ENCODE measurements at places on chromosomes 13 and 19.

DNA sequence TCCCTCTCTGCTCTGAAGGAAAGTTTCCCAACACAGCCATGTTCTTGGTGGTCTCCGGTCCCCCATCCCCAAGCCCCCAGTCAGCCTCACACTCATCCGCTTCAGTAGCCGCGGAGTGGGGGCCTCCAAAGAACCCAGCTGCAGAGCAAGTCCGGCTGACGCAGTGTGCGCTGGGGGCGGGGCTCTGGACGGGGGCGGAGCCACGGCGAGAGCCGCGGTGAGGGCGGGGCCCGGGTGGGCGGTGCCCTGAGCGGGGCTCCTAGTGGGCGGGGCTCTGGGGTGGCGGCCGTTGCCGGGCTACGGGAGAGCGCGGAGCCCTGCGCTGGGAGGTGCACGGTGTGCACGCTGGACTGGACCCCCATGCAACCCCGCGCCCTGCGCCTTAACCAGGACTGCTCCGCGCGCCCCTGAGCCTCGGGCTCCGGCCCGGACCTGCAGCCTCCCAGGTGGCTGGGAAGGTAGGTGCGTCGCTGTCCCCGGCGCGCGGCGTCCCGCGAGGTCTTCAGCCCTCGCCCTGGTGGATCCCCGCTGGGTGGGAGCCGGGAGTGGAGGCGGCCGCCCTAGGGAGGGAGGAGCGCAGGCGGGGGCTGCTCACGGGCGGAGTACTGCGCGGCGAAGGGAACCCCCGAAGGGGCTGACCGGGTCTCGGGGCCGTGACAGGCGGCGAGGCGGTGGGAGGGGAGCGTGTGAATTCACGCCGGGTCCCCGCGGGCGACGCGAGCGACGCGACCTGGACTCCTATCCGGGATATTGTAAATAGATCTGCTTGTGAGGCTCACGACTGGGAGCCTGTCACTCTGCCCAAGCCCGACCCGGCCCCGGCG, 9.1 kb downstream of the TNFRSF19 start:
- DNase-seq, result peak; percentile 79

DNA sequence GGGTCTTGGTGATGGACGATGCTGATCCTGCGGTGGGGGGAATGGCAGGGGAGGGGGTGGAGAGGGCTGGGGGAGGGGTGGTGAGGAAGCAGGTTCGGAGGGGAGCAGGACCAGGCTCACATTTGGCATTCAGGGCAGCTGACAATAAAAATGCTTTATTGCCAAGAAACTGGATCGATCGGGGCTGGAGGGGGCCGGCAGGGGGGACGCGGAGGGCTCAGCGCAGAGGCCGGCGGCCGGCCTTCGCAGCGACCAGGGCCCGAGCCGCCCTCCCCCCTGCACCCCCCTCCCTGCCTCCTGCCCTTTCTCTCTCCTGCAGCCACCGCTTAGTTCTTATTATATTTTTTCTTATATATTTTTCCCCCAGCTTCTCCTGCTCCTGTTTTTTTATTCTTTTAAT, 18.1 kb upstream of the POU2F2 start:
- no peak for DNase-seq

DNA sequence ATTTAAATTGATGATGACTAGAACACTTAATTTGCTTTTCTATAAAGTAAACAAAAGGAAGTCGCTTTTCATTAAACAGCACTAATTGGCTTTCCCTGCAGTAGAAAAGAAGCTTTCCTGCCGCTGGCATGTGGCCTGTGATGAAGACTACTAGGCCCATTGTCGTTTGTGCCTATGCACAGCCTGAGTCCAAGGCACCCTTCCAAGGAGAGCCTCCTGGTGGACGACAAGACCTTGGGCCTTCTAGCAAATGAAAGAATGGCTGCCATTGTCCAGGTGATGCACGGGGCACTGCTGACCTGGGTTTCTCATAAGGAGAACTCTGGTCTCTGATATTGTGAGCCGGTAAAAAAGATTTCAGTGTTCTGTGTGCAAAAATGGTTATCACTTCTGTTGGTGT, 233.0 kb downstream of the COL4A1 start:
- no peak for DNase-seq

DNA sequence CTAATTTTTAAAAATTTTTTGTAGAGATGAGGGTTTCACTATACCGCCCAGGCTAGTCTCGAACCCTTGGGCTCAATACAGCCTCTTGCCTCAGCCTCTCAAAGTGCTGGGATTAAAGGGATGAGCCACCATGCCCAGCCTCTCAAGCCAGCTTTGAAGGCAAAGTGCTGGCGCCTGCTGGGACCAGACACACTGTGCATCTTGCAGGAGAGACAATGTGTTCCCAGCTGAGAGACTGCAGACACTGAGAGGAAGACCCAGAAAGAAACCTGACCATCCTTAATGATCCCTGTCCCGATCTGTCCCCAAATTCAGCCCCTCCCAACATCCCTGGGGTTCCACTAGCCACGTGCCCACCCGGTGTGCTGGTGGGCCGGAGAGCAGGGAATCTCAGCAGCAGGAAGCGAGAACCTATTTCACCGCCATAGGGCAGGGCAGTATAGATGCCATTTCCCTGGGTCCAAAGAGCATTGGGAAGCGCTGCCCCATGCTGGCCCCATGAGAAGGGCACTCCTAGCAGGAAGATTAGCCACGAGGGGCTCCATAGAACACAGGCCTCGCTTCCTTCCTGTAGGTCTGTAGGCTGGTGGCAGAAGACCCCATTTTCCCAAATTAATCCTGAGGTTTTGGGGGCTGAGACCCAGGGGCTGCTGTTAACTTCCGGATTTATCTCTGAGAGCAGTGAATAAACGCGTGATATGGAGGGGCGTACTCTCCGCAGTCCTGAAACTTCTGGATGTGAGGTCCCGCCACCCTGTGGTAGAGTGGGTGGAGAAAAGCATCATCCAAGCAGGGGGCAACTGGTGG, 968 bp downstream of the RAVER1 start:
- no peak for DNase-seq

DNA sequence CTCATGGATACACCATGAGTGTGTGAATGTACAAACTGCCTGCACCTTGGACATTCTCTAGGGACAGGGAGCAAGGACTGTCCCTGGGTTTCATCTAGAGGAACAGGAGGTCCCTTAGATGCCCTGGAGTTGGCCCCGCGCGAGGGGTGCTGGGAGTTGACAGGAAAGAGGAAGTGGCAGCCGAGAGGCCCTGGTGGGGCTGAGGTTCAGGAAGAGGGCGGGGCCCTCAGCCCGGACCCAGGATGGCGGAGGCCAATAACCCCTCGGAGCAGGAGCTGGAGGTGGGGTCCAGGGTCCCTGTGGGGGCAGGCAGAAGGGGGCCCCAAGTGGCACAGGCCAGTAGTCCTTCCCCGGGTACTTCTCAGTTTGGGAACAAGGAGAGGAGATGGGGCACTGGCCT, 6.9 kb downstream of the PKN1 start:
- DNase-seq, result no peak
